BE2C (cell line): ENCODE measurements at places on chromosomes 7 and 10.

- no peak for DNase-seq
Measured at GRCh38 chr7:41003611-41003940, 699.3 kb downstream of the INHBA start.

- DNase-seq: no peak
Measured at GRCh38 chr10:4109469-4109868, 324.5 kb upstream of the KLF6 start.

DNA sequence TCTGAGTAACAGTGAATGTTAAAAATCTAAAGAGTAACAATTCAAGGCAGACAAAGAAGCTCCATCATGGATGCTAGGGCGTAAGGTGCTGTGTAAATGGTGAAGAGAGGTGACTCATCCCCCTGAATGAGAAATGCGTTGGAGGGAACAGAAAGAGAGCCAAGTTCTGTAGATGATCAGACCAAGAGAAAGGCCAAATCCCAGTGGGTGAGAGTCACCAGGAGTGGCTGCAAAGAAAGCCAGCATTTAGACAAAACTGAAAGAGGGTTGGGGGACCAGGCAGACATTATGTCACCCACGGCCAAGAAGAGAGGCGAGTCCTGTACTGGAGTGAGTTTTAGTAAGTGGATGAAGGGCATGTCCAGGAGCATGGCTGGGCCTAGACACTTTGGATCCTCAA, 153.1 kb downstream of the TRIL start:
- no peak for DNase-seq

DNA sequence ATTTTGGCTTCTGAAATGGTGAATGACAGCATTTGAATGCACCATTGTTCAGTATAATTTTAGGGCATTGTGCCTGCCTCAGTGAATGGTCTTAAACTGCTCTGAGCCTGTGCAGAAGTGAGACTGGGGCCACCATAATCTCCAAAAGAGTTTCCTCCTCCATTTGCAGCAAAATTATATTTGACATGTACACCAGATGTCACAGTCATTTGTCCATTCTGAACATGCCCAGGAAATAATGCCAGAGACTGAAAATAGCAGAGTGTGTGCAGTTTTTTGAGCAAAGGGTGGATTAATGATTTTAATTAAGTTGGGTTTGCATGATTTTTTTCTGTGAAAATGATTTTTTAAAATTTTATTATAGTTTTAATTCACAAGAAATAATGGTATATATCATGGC, 26.4 kb upstream of the SLC35B4 start:
- DNase-seq: no peak

GRCh38 chr7:95199779-95200558, 124.4 kb downstream of the PON1 start:
- peak; percentile 33 for DNase-seq

DNA sequence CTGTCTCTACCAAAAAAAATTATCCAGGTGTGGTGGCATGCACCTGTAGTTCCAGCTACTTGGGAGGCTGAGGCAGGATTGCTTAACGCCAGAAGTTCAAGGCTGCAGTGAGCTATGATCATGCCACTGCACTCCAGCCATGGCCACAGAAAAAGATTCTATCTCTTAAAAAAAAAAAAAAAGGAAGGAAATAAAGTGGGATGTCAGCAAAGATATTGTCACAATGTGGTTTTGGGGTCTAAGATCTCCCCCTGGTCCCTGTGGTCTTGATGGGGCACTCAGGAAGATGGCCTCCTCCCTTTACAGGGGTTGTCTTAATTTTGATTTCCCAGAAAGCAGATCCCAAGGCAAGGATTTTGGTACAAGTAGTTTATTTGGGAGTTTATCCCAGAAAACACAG, 7.4 kb upstream of the KAZALD1 start:
- DNase-seq: no peak

DNA sequence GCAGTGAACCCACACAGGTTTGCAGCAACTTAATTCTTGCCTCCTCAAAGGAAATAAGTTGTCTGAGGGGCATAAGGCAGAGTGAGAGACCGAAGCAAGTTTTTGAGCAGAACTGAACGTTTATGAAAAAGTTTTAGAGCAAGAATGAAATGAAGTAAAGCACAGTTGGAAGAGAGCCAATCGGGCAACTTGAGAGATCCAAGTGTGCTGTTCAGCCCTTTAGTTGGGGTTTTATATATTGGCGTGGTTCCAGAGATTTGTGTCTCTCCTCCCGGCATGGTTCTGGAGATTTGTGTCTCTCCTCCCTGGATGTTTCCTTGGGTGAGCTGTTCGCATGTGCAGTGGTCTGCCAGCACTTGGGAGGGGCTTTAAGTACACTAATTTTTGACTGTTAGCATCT, 141.4 kb upstream of the DGKB start:
- DNase-seq: no peak

GRCh38 chr7:99380823-99381663, 6.5 kb downstream of the ARPC1B start:
- DNase-seq: no peak

DNA sequence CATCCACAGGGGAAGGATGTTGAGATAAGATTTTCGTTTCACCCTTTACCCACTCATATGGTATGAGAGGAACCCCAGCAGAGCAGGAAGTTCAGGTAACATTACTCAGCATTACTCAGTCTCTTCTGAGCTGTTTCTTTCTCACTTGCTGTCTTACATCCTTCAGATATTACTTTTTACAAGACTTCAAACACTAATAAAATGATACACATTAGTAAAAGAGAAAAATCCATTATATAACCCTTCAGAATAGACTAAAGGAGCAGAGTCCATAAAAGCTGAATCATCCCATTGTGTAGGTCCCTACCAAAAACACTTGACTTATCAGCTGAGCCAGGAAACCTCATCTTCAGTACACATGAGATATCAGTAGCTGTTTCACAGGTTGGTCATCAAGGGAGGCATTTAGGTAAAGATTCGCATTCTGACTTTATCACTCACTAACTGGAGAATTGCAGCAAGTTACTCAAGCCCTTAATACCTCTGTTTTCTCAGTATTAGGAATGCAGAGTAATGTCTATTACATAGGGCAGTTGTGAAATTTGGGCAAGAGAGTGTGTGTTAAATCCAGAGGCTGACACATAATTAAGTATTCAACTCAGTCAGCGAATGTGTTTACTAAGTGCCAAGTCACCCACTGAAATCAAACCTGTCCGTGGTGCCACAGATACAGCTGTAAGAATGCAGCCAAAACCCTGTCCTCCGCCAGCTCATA, 44.7 kb downstream of the KLF6 start:
- DNase-seq: no peak

- DNase-seq: peak; percentile 28
Measured at GRCh38 chr10:930625-931325, 730 bp downstream of the LARP4B start.

DNA sequence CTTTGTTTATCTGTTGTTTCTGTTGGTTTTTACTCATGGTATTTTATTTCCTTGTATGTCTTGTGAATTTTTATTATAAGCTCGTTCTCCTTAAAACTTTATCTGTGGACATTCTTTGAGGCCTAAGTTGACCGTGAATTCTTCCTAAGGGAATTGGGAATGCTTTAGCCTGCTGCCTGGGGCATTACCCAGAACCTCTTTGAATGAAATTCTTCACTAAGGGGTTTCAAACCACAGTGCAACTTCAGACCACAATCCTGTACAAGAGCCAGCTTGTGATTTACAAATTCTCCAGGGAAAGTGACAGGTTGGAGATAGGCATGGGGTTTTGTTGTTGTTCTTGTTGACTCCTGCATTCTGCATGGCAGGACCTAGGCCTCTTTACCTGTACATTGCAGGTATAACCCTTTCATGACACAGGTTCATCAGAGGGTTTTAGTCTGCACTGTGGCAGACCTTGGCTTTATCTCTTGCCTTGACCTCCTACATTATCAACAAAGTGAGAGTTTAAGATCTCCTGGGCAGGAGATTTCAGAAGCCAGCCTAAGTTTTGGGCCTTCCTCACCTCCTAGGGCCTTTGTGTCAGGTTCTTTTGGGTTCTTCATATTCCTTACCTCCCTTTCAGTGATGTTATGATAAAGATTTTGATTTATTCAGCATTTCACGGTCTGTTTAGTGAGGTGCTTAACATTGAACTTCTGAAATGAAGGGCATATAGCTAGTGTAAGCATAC, 70.2 kb downstream of the ABCC2 start:
- no peak for DNase-seq

DNA sequence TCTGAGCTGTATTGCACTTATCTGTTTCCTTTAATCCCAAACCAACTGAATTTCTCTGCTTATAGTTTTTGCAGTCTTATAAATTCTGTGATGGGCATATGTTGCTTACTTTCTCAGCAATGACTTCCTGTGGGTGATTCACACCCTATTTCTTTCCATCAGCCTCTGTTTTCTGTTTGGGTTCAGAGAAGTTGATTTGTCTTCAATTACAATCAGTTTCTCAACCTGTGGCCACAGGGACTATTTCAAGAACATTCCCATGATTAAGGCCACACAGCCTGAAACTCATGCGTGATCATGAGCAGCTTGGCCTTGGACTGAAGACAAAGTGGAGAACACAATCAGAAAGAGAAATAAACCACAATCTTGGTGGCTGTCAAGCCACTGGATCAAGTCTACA, 1174.6 kb upstream of the C7orf33 start:
- DNase-seq: no peak

DNA sequence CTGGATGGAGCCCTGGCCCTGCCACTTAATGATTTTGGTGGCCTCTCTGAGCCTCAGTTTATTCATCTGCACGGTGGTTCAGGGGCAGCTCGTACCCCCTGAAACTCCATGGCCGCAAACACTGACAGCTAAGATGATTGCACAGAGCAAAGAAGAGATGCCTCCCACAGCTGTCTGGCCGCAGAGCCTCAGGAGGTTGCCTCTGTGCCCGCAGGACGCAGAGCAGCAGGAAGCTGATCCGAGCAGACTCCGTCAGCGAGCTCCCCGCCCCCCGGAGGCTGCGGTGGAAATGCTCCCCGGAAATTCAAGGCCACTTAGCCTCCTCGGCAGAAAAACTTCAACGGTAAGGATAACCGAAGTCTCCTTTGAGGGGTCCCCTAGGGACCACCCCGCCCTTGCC, 30.2 kb upstream of the C10orf53 start:
- no peak for DNase-seq

DNA sequence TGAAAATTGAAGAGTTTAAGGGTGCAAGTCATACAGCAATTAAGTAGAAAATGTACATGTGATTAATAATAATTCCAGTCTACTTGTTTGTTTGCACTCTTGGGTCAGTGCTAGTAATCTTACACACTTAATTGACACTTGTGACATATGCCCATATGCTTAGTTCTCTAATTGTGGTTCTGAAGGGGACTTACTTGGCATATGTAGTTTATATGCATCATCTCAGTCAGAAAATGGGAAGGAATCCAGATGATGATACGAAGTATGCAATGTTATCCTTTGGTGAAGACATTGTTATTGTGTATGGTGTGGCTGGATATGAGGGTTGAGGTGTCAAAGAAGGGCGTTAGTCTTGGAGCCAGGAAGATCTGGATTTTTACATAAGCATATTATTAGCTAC, 193.5 kb upstream of the HDAC9 start:
- no peak for DNase-seq

GRCh38 chr7:129170441-129171021, 17.9 kb upstream of the SMO start:
- no peak for DNase-seq

- DNase-seq: no peak
Measured at GRCh38 chr10:97991871-97992270, 38.5 kb downstream of the CRTAC1 start.

DNA sequence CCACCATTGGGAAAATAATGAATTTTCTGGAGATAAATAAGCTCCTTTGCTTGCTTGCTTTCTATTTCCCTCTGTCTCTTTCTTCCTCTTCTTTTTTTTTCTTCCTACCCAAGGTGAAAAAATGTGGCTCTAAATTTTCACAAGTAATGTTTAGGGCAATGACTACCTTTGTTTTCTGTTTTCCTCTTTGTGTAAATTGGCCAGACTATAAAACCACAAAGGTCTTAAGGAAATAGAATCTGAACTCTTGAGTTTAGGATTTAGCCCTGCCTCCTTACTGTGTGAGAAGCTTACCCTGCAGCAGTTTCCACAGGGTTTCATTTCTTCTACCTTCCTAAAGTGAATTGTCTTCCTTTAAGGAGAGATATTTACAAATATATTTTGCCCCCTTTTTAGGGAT, 330.4 kb downstream of the ARL4A start:
- no peak for DNase-seq

DNA sequence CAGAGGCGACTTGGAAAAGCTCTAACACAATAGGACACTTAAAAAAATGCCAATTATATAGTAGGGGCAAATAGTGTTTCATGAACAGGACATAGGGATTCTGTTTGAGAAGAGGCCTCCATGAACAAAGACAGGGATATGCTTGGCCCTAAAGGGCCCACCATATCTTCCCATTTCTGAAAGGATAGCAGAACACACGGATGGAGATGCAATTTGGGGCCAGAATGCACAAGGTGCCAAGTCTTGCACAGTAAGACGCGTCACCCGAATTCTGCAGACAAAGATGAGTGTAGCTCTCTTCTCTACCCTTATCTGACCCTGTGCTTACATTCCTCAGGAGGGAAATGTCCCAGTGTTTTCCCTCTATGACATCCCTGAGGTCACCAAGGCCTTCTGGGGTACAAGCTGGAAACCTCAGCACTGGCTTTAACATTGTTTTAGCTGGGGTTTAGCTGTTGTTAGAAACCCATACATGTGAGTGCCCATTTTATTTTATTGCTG, 12.8 kb downstream of the PRKCQ start:
- no peak for DNase-seq

- DNase-seq: no peak
Measured at GRCh38 chr7:110050785-110051184, 1040.1 kb upstream of the LRRN3 start.

- no peak for DNase-seq
Measured at GRCh38 chr10:34689053-34689452, 126.0 kb downstream of the PARD3 start.

DNA sequence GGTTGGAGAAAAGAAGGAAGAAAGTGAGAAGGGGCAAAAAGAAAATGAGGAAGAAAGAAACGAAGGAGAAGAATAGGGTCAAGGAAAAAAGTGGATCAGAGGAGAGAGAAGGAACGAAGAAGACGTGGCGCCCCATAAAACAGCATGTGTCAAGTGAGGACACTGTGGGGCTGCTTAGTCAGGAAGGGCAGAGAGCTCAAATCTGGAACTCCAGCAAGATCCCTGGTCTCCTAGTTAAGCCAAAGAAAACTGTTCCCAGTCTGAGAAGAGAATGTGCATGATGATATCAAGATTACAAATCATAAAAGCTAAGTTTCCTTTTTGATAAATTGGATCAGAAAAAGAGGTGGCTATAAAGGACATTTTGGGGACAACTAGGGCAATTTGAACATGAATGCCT, 33.0 kb downstream of the CREB3L2 start:
- DNase-seq: no peak

DNA sequence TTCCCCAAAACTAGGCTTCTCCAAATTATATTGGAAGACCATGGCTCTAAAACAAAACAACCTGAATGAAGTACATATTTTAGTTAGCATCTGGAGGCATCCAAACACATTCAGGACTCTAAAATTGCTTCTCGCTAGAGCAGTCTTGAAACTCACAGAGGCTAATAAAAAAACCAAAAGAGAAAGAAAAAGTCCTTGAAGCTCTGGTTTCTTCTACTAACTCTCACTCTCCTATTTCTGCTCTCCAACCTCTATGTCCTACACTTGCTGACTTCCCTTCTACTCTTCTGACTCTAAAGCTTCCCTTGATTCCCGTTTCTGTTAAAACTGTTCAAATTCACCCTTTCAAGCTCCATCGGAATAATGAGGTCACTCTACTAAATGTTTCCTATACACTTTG, 370.7 kb upstream of the HPS1 start:
- DNase-seq: no peak
